CD4-positive, alpha-beta T cell (primary cell): ENCODE measurements at places on chromosomes 16 and 17. TPM values are rescaled to one million over a fixed set of nuclear protein-coding genes. Genes with fewer than 3 reads are reported as not detected.

IL17C gene
- total RNA-seq = 0.77 TPM

CRHR1 gene
- total RNA-seq = not detected

G6PC1 gene
- total RNA-seq = not detected

CTF1 gene
- total RNA-seq = not detected

TBC1D3E gene
- not detected for total RNA-seq

MYH2 gene
- total RNA-seq = not detected

RABEP2 gene
- 23.3 TPM for total RNA-seq

TAOK2 gene
- 14.1 TPM for total RNA-seq

DNAH17 gene
- not detected for total RNA-seq

CCT6B gene
- total RNA-seq = 4.6 TPM

ASPA gene
- not detected for total RNA-seq

DNA sequence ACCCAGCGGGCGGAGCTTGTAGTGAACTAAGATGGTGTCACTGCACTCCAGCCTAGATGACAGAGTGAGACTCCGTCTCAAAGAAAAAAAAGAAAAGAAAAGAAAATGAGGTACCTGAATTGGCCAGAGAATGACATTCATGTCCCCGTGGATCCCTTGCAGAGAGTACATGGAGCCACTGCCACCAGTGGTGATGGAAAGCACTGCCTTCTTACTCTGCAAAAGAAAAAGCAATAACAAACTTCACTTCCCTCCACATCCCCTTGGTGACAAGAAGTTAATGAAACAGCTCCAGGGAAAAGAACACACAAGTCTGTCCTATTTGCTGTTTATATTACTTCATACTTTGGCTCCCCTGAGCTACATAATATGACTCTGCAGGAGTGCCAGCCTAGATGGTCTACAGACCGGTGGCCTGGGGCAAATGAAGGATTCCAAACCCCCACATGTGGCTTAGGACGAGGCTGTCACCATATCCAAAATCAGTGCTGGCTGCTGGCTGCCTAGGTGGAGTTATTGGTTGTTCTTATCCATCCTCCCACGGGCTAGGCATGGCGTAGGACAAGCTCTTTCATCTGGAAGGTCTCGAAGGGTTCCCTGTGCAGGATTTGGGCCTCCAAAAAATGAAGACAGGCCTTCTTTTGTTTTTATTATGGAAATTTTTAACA lies 13.3 kb downstream of the NQO1 start:
- no peak for DNase-seq

GRCh38 chr17:81400154-81400977 lies 5.1 kb downstream of the BAHCC1 start:
- no peak for DNase-seq

- DNase-seq = no peak
Measured at GRCh38 chr16:2702871-2703745, 16.9 kb downstream of the PRSS27 start.

DNA sequence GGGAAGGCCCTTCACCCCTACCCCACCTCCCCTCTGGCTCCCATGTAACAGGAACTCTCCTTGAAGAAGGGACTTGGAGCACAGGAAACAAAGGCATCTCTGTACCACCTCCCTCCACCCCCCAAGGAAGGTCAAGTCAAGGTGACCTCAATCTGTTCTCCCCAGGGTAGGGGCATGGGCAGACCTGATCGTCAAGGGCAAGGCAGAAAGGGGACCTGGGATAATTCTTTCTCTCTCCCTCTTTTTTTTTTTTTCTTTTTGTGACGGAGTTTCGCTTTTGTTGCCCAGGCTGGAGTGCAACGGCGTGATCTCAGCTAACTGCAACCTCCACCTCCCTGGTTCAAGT lies 4.3 kb upstream of the STAT5A start:
- DNase-seq = no peak

DNA sequence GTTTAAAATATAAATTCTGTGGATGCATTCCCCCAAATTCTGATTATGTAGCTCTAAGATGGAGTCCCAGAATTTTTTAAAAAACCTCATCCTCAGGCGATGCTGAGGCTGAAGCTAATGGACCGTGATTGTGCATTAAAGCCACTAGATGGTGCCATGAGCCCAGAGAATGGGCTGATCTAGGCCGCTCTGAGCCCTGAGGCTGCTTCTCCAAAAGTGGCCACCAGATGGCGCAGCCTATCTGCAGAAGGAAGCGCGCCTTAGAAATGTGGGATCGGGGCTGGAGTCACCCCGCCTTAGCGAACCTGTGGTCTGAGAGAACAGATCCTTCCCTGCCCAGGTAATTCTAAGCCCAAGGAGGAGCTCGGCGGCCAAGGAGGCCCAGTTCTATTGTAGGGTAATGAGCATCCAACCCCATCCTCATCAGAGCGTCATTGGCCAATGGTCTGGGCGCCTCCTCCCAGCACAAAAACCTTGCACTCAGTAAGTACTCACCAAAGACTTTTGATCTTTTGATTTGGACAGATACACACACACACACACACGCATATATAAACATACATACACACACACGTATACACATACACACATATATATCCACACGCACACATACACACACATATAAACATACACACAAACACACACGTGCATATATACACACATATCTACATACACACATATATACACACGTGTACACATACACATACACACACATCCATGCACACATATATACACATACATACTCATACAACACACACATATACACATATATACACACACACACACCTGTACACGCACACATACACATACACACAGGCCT lies 13.7 kb upstream of the MMP2 start:
- DNase-seq = peak; percentile 84

DNA sequence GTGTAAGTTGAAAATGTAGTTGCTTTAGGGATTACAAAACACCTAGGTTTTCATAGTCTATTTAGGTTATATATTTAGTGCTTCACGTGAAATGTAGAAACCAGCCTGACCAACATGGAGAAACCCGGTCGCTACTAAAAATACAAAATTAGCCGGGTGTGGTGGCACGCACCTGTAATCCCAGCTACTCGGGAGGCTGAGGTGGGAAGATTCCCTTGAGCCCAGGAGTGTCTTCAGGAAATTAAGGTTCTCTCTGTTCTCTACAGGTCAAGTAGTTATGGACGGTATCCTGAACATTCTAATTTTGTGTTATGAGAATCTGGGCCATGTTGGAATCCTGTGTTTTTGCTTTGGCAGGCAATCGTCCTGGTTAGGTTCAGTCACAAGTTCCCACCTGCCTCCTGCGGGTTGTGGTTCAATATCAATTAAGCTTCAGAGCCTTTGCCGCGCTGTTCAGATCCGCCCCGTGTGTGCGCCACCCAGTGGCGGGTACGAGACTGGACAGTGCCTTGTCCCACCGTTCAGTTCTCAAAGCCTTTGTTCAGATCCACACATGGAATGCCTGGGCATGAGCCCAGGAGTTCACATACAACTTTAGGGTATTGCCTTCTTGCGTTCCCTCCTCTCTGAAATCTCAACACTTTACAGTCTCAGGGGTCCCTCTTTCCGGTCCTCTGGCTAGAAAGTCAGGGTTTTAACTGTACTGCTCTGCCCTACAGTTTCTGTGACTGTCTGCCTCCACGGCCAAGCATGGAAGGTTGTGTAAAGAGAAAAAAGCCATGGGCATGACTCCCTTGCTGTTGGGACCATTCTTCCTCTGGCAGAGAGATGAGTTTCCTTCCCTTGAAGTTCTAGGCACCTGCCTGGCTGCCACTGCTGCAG lies 41.7 kb downstream of the HEATR6 start:
- peak; percentile 74 for DNase-seq

DNA sequence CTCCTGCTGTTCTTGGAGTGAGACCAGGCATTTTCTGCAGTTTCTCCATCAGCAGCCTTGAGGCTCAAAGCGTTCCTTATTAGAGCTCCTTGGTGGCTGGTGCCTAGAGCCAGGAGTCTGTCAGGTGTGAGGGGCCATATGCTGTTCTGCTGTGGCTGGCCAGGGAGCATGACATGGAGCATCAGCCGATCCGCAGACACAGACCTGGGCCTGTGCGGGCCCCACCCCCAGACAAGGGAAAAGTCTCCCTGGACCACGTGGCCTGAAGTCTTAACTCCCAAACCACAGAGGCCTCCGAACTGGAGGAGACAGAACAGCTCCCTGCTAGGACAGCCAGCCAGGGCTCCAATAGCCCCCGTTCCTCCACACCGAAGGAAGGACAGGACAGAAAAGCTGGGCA lies 162.7 kb upstream of the CIBAR2 start:
- no peak for DNase-seq

DNA sequence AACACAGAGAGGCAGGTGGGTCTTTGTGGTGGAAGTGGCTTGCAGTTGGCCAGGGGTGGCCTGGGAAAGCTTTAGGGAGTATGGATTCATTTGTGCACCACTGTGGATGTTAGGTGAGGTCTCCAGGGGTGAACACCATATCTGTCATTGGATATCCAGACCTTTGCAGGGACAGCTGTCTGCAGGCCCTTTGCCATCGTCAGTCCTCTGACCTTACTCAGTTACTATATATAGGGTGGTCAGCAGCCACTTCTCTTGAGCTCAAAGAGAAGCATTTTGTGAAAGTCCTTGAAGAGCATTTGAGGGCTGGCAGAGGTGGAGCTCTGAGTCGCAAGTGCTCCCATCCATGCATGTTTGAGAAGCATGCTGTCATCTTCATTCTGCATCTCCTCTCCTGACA lies 40.4 kb downstream of the TMEM11 start:
- no peak for DNase-seq

- DNase-seq = no peak
Measured at GRCh38 chr17:46181940-46182339, 11.3 kb downstream of the KANSL1 start.

DNA sequence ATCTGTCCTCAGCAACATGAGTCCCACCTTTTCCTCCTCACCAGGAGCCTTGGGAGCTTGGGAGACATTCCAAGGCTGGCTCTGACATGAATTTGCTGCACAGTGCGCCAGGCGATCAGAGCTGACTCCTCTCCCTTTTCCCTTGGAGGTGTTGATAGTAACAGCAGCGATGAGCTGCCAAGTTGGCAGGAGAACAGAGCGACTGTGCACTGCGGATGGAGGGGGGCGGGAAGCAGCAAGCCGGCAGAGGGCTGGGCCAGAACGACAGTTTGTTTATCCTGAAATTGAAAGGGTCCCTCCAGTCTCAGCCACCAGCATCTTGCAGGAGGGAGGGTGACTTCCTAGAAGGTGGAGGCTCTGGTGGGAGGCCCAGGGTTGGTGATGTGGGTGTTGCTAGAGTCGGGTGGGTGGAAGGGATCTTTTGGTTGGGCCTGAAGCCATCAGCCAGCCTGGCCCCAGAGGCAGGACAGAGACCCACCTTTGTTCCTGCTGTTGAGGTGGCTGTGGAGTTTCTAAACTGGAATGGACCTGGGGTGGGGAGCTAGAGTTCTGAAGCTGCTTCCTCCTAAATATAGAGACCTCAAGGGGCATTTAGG lies 22.5 kb upstream of the DYNLL2 start:
- no peak for DNase-seq

GRCh38 chr17:3710951-3711383 lies 12.7 kb upstream of the HASPIN start:
- DNase-seq = peak; percentile 94

GRCh38 chr17:8283356-8283755 lies 5.1 kb upstream of the RANGRF start:
- no peak for DNase-seq

DNA sequence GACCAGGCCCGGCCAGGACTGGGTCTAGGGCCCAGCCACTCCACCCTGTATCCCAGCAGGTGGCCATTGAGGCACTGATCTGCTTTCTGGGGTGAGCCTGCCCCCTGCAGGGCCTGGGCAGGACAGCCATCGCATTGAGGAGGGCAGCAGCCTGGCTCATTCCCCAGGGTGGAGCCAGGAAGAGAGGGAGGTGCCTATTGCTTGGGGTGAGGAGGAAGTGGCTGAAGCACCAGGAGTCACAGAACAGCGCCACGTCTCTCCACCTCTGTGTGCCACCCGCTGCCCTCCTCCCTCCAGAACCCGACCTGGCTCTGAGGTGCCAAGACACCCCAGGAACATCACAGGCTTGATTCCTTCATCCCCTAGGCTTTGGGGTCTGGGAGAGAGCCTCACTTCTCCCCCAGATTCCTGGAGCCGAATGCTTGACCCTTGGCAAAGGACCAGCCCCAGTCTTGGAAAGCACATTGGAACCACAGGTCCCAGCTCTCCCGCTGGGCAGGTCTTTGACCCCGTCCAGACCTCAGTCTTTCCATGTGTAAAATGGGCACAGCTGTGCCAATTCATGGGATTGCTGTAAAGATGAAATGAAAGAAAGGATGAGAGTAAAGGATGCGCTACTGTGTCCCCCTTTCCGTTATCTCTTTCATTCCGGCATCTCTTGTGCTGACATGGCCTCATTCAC lies 7.2 kb upstream of the KRT36 start:
- peak; percentile 33 for DNase-seq

DNA sequence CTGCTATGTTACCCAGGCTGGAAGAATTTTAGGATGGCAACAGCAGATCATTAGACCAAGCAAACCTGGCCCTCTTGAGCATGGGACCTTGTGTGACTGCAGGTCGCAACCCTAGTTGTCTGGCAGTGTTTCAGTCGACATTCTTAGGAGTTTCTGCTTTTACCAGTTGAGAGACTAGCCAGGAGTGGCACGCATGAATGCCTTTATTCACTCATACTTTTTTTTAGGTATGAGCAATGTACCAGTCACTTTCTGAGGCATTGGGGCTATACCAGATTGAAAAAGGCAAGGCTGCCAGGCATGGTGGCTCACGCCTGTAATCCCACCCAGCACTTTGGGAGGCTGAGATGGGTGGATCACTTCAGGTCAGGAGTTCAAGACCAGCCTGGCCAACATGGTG lies 28.2 kb upstream of the HAS3 start:
- no peak for DNase-seq

- DNase-seq = no peak
Measured at GRCh38 chr16:63244631-63245030, 1208.4 kb upstream of the CDH8 start.

- no peak for DNase-seq
Measured at GRCh38 chr17:67696853-67697498, 20.8 kb upstream of the NOL11 start.

- DNase-seq = no peak
Measured at GRCh38 chr17:61669522-61669921, 78.5 kb upstream of the NACA2 start.
